Activated CD4-positive, alpha-beta T cell treated with anti-CD3 and anti-CD28 coated beads for 1 hour (primary cell): ENCODE measurements at places on chromosomes 2 and 18.

DNA sequence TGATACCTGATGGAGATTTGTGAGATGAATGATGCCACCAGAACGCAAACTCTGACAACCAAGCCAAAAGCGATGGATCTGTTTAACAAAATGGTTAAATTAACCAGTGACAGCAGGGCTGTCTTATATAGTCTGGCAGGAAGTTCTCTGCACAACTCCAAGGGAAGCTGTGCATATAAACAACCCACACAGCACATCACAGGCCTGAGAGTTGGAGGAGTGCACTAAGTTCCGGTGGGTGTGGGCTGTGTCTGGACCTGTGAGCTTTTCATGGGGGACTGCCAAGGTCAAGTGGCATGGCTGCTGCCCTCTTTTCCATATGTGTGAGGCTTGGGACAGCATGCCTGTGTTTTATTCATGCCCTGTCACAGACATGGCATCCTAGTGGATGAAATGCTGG is 414.6 kb upstream of the TRIB2 start:
- DNase-seq, result no peak

- no peak for DNase-seq
Measured at GRCh38 chr2:72153924-72154323, 6.3 kb upstream of the CYP26B1 start.

DNA sequence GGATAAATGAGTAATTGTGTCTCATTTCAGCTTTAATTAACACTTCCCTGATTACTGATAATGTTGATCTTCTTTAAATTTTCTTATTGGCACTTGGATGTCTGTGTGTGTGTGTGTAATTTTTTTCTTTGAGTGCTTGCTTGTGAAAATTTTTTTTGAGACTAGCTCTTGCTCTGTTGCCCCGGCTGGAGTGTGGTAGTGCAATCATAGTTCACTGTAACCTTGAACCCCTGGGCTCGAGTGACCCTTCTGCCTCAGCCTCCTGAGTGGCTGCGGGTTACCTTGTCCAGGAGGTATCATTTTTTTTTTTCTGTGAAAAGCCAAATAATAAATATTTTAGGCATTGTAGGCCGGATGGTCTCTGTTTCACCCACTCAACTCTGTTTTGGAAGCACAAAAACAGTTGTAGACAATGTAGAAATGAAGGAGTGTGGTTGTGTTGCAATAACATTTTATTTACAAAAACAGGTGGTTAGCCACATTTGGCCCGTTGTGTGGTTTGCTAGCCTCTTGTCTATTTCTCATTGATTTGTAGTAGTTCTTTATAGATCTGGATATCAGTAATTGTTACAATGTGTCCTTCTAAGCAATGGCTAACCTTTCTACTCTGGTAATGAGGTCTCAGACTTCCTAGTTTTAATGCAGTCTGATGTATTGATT is 7.9 kb downstream of the IL1RL2 start:
- no peak for DNase-seq

GRCh38 chr2:189927823-189928222 is 134.7 kb downstream of the MSTN start:
- DNase-seq, result no peak

DNA sequence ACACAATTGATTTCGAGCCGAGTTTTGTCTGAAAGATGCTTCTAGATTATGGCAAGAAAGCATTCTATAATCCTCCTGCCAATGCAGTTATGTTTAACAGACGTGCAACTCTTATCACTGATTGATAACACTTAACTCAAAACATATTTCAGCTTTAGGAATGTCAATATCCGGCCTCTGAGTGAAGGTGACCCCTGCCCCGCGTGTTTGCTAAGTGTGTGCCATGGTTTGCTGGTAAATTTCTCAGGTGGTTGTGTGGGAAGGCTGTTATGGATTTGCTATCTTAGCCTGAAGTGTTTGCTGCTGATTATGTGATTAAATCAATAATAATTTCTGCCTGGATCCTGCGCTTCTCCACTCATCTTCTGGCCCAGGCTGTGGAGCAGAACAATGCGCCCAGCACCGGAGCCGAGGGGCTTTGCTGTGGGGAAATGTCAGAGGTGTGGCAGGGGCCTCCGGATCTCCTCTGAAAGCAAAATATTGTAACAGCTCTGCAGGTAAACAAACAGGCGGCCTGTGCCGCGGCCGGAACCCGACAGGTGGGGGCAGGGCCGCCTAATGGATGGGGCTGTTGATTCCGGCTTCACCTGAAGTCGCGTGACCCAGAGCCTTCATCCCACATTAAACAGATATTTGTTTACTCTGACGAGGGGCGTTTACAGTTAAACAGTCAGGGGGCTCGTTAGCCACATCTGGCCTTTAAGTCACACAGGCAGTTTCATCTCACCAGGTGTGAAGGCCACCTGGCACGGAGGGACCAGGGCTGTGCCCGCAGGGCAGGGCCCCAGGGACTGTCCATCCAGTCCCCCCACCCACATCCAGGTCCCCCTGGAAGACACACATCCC is 210.7 kb upstream of the SALL3 start:
- no peak for DNase-seq

- no peak for DNase-seq
Measured at GRCh38 chr2:231138699-231139098, 13.9 kb upstream of the HTR2B start.

DNA sequence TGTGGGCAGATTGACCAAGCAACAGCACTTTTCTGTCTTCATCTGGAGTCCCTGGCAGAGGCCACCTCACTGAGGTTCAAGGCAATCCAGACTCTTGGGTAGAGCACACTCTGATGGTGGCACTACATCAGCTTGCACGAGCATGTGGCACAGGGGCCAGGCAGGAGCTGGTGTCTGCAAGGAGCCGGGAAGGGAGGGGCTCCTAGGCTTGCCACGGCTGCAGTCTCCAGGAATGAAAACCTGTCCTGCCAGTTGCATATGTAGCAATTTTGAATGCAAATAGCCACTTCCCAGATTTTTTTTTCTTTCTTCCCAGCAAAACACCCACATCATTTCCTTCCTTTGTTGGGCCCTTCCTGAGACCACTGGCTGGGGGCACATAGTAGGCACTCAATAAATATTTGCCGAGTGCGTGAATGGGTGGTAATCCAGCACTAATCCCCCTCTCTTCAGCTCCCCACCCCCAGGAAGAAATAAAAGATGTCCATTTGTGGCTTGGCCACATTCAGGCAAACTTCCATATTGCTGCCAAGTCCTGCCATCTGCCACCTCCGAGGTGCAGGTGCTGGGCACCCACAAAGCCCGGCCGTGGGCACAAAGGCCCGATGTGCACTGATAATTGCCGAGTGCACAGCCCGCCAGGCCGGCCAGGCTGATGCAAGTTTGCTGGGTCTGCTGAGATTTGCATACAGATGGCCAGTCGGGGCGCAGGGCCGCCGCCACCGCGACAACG is 72.4 kb downstream of the MYCN start:
- no peak for DNase-seq

DNA sequence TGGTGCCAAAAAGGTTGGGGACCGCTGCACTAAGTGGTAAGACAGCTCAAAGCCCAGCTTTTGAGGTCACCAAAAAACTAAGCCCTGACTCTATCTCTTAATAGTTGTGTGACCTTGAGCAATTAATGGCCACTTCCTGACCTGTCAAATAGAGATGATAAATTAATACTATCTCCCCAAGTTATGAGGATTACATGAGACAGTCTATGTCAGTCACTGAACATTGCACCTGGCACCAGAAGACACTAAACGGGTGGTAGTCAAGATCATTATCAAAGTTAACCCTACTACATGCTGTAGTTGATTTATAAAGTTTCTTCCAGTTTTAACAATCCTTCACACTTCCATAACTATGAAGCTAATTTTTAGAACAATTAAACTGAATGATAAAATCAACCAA is 36.5 kb downstream of the STPG4 start:
- DNase-seq, result no peak

DNA sequence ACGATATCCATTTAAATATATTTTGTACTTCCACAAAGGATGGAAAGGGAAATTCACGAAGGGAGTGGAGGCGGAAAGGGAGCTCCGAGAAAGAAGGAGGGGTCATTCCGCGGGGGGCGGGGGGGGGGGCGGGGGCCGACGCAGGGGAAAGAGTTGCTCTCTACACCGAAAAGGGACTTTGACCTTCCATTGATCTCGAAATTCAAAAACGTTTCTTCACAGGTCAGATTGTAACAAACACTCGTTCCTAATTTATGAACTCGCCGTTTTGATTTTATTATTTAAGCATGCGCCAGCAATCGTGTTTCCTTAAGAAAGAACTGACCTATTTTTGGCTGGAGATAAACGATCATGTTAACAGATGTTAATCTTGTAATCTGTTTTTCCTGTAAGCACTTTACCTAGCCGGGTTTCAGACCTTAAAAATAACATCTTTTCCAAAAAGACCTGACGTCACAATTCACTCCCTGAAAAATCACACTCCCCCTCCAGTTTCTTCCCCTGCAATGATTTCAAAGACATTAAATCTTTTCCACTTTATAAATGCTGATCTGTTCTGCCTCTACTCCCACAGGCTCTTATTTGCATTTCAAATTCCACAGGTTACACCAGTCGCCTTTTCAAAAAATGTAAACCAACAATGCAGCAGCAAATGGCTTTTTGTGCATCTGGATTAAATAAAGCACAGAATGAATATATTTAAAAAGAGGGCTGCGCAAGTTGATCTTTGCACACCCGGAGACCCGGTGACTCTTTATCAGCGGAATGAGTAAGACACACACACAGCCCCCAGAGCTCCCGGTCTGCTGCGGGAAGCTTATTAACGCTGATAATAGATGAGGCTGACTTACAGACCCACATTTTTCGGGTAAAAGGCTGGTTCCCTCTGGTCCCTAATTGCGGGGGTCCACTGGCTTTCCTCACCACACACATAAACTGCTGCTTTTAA is 1.6 kb downstream of the ZNF516 start:
- DNase-seq, result no peak

DNA sequence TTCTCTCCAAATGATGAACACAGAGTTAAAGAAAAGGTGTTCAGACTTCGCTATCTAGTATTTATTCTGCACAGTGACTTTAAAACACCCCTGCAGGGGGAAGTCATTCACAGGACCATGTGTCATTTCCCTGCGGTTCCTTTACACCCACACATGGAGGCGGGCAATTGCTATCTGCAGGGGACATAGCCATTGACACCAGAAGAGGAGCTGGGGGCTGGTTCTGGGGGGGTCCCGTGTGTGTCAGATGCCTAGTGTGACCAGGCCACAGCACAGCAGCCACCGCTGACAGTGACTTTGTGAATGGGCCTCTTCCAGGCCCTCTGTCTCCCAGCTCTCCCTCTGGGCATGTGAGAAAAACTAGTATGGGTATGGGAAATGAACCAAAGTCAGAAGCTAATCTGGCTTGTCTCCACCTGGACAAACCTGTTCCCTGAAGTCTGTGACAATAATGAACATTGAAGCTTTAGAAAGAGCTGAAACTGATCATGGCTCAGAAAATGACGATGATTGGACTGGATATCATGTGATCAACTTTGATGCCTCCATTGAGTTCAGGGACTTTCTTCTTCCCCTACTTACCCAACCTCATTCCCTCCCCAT is 7.5 kb upstream of the GBX2 start:
- no peak for DNase-seq

DNA sequence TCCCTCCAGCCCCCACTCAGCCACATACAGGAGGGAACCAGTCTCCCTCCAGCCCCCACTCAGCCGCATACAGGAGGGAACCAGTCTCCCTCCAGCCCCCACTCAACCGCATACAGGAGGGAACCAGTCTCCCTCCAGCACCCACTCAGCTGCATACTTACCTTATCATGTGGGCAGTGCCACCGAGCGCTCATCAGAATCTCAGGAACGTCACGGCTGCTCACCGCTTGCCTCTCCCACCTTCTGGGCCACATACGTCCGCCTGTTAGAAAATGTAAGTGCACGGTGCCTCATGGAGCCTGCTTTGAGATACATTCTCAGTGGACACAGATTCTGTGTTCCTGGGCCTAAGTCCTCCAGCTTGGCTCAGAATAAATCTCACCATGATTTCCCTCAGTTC is 124.8 kb downstream of the PXDN start:
- DNase-seq, result no peak

DNA sequence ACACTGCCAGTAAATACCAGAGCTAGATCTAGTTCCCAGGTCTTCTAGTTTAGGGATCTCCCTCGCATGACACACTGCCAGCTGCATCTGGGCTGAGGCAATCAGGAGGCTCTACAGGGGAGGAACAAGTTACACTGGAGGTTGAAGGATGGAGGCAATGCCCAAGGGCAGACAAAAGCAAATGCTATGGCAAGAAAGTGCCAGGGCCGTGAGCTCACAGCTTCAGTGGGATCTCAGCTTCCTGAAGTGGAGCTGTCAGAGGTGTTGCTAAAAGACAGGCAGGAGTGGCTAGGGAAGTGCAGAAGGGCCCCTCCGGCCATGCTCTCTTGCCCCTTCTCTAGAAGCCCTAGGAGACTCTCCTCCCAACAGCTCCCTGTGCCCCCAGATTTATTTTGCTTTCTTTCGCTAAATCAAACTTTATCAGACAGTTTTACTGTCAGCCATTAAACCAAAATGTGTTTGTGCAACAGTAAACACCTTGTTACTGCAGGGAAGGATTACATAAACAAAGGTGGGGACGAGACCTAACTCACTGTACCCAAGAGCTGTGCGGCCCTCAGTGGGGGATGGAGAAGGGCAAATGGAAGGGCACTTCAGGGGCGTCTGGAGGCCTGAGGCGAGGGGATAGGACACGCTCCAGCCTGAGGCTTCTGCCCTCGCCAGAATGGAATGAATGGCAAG is 39.4 kb upstream of the PKDCC start:
- DNase-seq, result no peak

DNA sequence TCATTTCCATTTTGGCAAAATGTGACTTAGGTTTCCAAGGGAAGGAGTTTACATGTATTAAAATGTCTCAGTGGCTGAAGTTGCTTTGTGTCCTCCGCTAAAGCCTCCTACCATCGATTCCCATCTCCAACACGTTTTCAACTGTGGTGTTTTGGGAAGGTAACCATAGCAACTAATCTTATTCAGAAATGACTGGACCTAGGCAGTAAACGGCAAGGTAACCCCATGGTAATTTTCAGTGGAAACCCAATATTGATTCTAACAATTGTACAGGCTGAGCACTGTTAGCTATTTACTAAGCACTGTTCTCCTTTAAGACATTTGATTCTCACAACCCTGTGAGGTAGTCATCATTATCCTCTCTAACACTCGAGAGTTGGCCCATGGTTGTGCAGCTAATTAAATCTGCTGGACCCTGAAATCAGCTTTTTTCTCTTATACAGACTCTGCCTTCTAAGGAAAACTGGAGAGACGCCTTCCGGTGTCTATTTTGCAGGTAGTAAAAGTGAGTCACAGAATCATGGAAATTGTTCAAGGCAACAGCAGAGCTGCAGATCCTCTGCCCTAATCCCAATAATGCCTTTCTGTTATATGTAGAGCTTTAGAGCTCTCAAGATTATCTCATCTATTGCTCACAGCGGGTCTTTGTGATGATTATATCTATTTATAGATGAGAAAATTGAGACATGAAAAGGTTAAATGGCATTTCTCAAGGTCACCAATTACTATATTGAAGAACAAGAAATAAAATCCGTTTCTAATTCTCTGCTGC is 36.2 kb downstream of the FASTKD2 start:
- DNase-seq, result no peak

GRCh38 chr18:62101321-62101721 is 85.5 kb downstream of the PIGN start:
- DNase-seq, result no peak
